ENCODE measurements at places on chromosomes 4 and X.

GRCh38 chr4:38526412-38526811 is 137.6 kb upstream of the KLF3 start:
- no peak for DNase-seq

- no peak for DNase-seq
These were observed 139.6 kb downstream of the AMMECR1 start for GRCh38 chrX:110178179-110178865.

DNA sequence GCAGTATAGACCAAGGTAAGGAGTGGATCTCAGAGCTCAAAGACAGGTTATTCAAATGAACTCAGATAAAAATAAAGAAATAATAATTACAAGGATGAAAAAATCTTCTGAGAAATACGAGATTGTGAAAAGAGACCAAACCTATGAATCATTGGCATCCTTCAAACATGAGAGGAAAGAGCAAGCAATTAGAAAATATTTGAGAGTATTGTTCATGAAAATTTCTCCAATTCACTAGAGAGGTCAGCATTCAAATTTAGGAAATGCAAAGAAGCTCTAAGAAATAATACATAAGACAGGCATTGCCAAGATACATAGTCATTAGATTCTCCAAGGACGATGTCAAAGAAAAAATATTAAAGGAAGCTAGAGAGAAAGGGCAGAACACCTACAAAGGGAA is 93.5 kb upstream of the GALNTL6 start:
- DNase-seq: no peak

- DNase-seq: no peak
These were observed 33.7 kb upstream of the ADH7 start for GRCh38 chr4:99468889-99469288.

- DNase-seq: no peak
These were observed 392.6 kb downstream of the HNRNPD start for GRCh38 chr4:81981218-81981617.

- DNase-seq: no peak
These were observed 53.4 kb downstream of the LDB2 start for GRCh38 chr4:16844816-16845586.

All from SIG-M5 (cell line).